ENCODE measurements at places on chromosomes 13 and 19. TPM values are rescaled to one million over a fixed set of nuclear protein-coding genes. Genes with fewer than 3 reads are reported as not detected.

The LILRA6 gene
- total RNA-seq = not detected

The GNG14 gene
- not detected for total RNA-seq

The LIN37 gene
- total RNA-seq = 11.4 TPM

The RASIP1 gene
- total RNA-seq = 0.32 TPM

The LILRB2 gene
- not detected for total RNA-seq

The IZUMO1 gene
- total RNA-seq = not detected

The NKPD1 gene
- not detected for total RNA-seq

The PEAK3 gene
- under 0.01 TPM for total RNA-seq

The ATP4A gene
- not detected for total RNA-seq

The BIVM gene
- total RNA-seq = 32.9 TPM

The PLPPR3 gene
- total RNA-seq = 2.4 TPM

The TNNI3 gene
- not detected for total RNA-seq

The ANKRD24 gene
- 0.49 TPM for total RNA-seq

The CILP2 gene
- total RNA-seq = 0.36 TPM

The GJA3 gene
- total RNA-seq = 0.16 TPM

The CEACAM1 gene
- total RNA-seq = 1.5 TPM

The JUND gene
- total RNA-seq = 138 TPM

The POMP gene
- 44.5 TPM for total RNA-seq

The IPO5 gene
- 211 TPM for total RNA-seq

The CLEC17A gene
- total RNA-seq = not detected

The PSG2 gene
- 0.65 TPM for total RNA-seq

The KIR2DL1 gene
- total RNA-seq = not detected

The RASAL3 gene
- total RNA-seq = not detected

The CEACAM3 gene
- not detected for total RNA-seq

The ADPRHL1 gene
- total RNA-seq = 2.3 TPM

The SGCG gene
- 0.32 TPM for total RNA-seq

The RAB20 gene
- 3.6 TPM for total RNA-seq

The NOVA2 gene
- total RNA-seq = not detected

The ABHD8 gene
- total RNA-seq = 18.2 TPM

The PSG3 gene
- not detected for total RNA-seq

The PHF11 gene
- 20.3 TPM for total RNA-seq

The AP1M2 gene
- not detected for total RNA-seq

The RCBTB1 gene
- total RNA-seq = 14.6 TPM

The C19orf38 gene
- total RNA-seq = 0.24 TPM

The SPTBN4 gene
- total RNA-seq = 2.3 TPM

The PNMA8A gene
- 8.9 TPM for total RNA-seq

The DHDH gene
- not detected for total RNA-seq

The NR1H2 gene
- 72.4 TPM for total RNA-seq

The EMC10 gene
- total RNA-seq = 52.0 TPM

The VRK3 gene
- total RNA-seq = 26.9 TPM

The OVOL3 gene
- not detected for total RNA-seq

The CA11 gene
- 1.5 TPM for total RNA-seq

The ARHGAP45 gene
- total RNA-seq = 0.65 TPM

The C19orf67 gene
- not detected for total RNA-seq

The ZAR1L gene
- 0.24 TPM for total RNA-seq

The SPRYD7 gene
- 6.0 TPM for total RNA-seq

The CCDC70 gene
- total RNA-seq = not detected

The LILRB5 gene
- not detected for total RNA-seq

The TMEM205 gene
- total RNA-seq = 82.2 TPM

The FRY gene
- 11.2 TPM for total RNA-seq
